Nephron progenitor cell (in vitro differentiated cells): ENCODE measurements at places on chromosomes 1 and 21.

DNA sequence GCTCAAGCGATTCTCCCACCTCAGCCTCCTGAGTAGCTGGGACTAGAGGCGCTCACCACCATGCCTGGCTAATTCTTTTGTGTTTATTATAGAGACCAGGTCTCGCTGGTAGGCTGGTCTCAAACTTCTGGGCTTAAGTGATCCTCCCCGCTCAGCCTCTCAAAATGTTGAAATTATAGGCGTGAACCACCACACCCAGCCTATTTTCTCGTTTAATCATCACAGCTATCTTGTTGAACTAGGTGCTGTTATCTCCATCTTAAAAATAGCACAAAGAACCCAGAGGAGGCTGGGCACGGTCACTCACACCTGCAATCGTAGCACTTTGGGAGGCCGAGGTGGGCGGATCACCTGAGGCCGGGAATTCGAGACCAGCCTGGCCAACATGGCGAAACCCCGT lies 28.1 kb downstream of the COL16A1 start:
- no peaks in the 10 kb centered on the region for H3K36me3 ChIP-seq
- DNase-seq = no peak
- H3K27me3 ChIP-seq = peaks cover 10% of the 10 kb centered on the region
- no peak overlapping the region for H3K4me3 ChIP-seq

GRCh38 chr1:93638307-93638847 lies 43.3 kb downstream of the BCAR3 start:
- H3K4me3 ChIP-seq = no peak overlapping the region
- H3K4me1 ChIP-seq = peaks cover 33% of the 10 kb centered on the region
- no peak for DNase-seq
- H3K27me3 ChIP-seq = no peaks in the 10 kb centered on the region

- no peak overlapping the region for H3K4me3 ChIP-seq
- peaks cover 33% of the 10 kb centered on the region for H3K4me1 ChIP-seq
- H3K36me3 ChIP-seq = peaks cover 76% of the 10 kb centered on the region
- DNase-seq = no peak
- peaks cover 2% of the 10 kb centered on the region for H3K27me3 ChIP-seq
Observed at GRCh38 chr1:225418598-225418997, 9.2 kb downstream of the LBR start.

DNA sequence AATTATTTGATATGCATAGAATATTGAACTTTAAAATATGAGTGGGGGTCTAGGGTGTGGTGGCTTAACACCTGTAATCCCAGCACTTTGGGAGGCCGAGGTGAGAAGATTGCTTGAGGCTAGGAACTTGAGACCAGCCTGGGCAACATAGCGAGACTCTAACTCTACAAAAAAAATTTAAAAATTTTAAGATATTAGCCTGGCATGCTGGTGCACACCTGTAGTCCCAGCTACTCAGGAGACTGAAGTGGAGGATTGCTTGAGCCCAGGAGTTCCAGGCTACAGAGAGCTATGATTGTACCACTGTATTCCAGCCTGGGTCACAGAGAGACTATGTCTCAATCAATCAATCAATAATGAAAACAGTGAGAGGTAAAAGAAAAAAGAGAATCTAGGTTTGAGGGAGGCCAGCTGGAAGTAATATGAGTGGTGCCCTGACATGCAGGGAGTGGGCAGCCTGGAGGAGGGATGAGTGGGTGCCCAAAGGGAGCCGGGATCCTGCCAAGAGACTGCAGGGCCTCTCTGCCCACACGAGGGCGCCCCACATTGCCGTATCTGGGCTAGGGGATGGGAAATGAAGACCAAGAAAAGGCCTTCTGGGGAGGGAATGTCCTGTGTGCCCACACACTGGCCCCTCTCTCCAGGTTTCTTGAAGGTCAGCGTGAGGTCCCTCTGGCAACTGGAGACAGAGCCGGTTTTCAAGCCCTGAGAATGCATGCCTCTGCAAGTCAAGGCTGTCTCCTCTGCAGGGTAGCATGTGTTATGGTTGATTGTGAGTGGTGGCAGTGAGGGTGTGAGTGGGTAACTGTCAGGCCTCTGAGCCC lies 93.9 kb upstream of the PPM1J start:
- H3K4me3 ChIP-seq = no peak overlapping the region
- peaks cover 27% of the 10 kb centered on the region for H3K27me3 ChIP-seq
- DNase-seq = peak; percentile 83
- no peak overlapping the region for H3K27ac ChIP-seq

DNA sequence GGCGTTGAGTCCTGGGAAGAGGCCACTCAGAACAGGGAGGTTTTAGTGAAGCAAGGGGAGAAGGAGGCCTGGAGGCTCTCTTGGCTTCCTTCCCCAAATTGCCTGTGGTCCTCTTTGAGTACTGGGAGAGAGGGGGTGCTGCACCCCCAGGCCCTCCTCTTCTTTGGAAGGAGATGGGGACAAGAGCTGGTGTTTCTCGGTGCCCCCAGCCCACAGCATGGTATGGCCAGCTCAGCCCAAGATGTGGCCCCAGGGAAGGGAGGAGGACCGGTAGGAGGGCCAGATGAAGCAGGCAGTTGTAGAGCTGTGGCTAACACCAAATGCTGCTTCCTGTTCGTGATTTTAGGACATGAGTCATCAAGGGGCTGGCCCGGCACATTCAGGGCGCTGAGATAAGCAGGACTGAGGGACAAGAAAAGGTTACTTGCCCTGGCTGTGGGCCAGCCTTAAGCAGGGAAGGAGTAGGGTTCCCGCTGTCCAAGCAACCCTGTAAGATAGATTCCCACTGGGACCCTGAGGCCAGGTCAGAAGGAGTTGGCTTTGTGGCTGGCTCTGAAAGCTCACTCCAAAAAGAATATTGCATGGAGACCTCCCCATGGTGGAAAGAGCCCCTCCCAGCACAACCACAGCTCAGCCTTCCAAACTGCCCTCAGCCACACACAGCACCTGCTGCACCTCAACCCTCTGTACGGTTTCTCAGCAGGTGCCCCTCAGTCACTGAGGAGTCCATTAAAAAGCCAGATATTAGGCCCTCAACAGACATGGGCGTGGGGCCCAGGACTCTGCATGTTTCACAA lies 4.9 kb upstream of the TNFRSF1B start:
- no peak overlapping the region for H3K27ac ChIP-seq
- H3K27me3 ChIP-seq = peaks cover 14% of the 10 kb centered on the region
- H3K36me3 ChIP-seq = no peaks in the 10 kb centered on the region
- DNase-seq = no peak
- peaks cover 31% of the 10 kb centered on the region for H3K4me1 ChIP-seq

DNA sequence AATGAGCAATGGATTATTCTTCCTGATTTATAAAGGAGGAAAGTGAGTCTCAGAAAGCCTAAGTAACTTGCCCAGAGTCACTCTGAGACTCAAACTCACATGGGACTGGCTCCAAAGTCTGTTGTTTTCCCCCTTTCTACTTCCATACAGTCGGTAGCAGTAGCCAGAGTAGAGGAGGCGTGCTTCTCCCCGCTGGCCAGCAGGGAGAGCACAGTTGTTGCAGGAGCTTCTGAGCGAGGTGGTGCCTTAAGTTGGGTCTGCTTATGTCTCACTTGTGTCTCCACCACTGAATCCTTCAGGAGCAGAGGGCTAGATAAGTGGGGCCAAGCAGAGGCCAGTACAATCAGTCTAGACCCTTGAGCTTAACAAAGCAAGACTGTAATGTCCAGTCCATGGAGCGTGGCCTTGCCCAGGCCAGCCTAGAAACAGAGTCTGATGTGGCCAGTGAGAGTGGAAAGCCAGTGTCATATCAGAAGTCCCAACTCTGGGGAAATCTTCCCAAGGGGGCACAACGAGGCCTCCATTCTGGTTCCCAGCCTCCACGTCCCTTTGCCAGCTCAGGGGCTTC lies 181.9 kb downstream of the ZSCAN20 start:
- no peak overlapping the region for H3K4me3 ChIP-seq
- no peak overlapping the region for H3K27ac ChIP-seq
- peak; percentile 31 for DNase-seq
- no peaks in the 10 kb centered on the region for H3K4me1 ChIP-seq
- H3K36me3 ChIP-seq = no peaks in the 10 kb centered on the region

DNA sequence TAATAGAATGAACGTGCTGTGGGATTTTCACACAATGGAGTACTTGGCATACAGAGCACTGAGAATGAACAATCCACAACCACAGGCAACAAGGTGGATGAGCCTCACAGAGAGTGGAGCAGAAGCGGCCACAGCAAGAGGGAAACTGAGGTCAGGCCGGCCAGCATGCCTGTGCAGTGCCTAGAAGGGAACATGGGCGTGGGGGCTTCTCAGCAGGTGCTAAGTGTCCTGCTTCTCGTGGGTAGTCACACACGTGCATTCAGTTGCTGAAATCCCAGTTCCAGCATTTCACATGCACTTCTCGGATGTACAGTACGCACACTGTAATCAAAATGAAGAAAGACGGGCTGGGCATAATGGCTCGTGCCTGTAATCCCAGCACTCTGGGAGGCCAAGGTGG lies 33.1 kb downstream of the WDR4 start:
- no peaks in the 10 kb centered on the region for H3K4me1 ChIP-seq
- H3K4me3 ChIP-seq = no peak overlapping the region
- H3K36me3 ChIP-seq = peaks cover 54% of the 10 kb centered on the region
- H3K27ac ChIP-seq = no peak overlapping the region
- peaks cover 4% of the 10 kb centered on the region for H3K27me3 ChIP-seq

GRCh38 chr1:234001817-234002216 lies 97.3 kb downstream of the SLC35F3 start:
- DNase-seq = no peak
- no peaks in the 10 kb centered on the region for H3K36me3 ChIP-seq
- H3K4me1 ChIP-seq = no peaks in the 10 kb centered on the region
- no peak overlapping the region for H3K27ac ChIP-seq
- H3K27me3 ChIP-seq = peaks cover under 1% of the 10 kb centered on the region
